Activated B cell treated with CpG ODN at 0.5 μM for 24 hours (primary cell): ENCODE measurements at places on chromosomes 11 and 22. TPM values are rescaled to one million over a fixed set of nuclear protein-coding genes. Genes with fewer than 3 reads are reported as not detected.

DNA sequence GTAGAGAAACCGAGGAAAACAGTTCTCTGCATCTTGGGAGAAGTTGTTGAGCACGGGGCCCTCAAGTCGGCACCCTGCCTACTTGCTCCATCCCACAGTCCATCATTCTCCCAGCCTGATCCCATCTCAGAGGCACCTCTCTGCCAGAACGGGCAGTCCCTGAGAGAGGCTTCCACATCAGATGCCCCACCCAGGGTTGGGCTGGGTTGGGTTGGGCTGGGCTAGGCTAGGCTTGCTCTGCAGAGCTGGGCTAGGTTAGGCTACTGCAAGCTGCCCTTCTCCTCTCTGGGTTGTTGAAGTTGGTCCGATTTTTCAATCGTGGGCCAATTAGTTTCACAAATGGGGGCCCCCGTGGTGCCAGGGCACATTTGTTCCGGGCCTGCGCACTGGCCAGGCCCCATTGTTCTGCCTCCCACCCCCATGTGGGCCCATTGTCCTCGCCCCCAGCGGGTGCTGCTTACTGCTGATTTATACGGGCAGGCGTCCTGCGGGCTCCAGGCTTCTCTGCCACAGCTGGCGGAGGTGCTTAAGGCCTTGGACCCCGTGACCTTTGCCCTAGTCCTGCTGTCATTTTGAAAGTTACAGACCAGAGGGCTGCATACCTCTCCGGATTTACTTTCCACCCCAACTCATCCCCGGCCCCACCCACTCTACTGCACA, 63.7 kb upstream of the NNMT start:
- H3K27me3 ChIP-seq = peaks cover 14% of the 10 kb centered on the region
- no peak overlapping the region for H3K4me3 ChIP-seq
- no peak for DNase-seq

DNA sequence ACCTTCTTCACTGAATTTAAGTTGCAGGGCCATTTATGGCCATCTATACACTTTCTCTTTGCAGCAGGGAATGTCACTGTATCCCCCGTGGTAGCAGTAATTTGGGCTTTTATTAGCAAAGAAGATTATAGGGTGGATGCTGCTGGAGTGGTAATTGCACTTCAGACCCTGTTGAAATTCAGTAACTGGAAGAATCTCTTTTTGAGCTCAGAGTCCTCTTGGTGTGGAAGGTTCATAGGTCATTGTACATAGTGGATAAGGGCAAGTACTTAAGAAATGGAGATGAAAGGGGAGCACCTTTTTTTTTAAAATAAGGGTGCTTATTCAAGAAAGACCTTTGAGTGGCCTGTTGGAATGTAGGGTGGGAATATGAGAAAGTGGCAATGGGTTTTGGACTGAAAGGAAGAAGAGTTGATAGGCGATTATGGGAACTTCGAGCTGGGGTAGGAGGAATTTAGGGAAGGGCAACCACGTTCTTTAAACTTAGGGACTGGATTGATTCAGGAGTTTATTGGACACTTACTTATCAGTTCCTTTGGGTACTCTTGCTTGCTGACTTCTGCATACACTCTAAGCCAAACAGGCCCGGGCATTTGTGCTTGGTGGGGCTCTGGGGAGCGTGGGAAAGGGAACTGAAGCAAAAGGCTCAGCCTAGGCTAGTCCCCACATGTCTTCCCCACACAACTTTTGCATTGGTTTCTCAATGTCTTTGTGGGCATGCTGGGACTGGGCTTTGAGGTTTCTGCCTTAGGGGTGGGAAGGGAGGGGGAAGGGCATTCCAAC, 26.5 kb downstream of the CTNND1 start:
- H3K36me3 ChIP-seq = peaks cover 5% of the 10 kb centered on the region
- no peak overlapping the region for H3K4me3 ChIP-seq
- peaks cover 77% of the 10 kb centered on the region for H3K4me1 ChIP-seq
- H3K27ac ChIP-seq = peak overlapping the region; percentile 21
- DNase-seq = no peak
- H3K27me3 ChIP-seq = no peaks in the 10 kb centered on the region

DNA sequence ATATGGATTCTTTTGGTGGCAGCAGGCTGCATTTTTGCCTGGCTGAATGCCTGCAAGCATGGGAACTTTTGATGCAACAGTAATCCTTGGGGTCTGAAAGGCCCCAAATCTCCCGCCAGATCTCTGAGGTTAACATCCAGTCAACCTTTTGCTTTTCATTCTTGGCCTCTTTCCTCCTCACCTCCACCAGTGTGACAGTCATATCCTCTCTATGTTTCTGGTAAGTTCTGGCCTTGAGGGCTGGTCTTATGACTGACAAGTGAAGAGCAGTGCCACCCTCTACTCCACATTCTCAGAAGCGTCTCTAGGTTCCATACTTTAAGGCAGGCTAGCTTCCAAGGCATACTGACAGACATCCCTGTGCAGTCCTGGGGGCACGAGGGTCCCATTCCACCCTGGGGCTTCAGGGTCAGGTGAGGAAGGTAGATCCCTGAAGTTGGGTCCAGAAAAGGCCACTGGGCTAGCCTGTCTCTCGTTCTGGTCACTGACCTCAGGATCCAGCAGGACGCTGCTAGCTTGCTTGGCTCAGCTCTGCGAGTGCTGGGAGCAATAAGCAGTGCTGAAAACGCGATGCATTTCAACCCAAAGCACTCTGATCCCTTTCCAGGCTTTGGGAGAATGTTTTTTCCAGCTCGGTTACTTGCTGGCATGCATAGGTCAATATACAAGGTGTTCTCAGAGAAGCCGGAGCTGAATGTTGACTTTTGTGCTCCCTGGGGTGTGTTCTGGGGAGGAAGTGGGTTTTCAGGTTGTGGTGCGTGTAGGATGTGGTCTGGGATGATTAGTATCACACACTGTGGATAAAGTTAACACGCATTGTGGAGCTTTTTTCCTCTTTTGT, 75.2 kb downstream of the PTPRJ start:
- H3K36me3 ChIP-seq = no peaks in the 10 kb centered on the region
- no peak for DNase-seq
- no peaks in the 10 kb centered on the region for H3K27me3 ChIP-seq
- peaks cover 83% of the 10 kb centered on the region for H3K4me1 ChIP-seq

DNA sequence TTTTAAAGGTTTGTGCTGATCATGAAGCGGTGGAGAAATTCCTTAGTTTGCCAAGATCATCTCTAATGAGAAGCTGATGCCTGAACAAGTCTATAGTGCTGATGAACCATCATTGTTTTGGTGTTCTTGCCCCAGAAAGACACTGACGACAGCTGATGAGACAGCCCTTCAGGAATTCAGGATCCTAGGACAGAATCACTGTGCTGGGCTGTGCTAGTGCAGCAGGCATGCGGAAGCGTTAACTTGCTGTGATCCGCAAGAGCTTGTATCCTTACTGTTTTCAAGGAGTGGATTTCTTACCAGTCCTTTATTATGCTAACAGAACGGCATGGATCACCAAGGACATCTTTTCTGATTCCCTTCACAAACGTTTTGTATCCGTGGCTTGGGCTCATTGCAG, 104.1 kb downstream of the TBC1D22A start:
- DNase-seq = no peak
- H3K4me3 ChIP-seq = no peak overlapping the region
- peaks cover 66% of the 10 kb centered on the region for H3K36me3 ChIP-seq
- H3K27me3 ChIP-seq = no peaks in the 10 kb centered on the region
- H3K27ac ChIP-seq = no peak overlapping the region
- H3K4me1 ChIP-seq = peaks cover 36% of the 10 kb centered on the region

- H3K4me3 ChIP-seq = no peak overlapping the region
- peaks cover 57% of the 10 kb centered on the region for H3K4me1 ChIP-seq
- no peaks in the 10 kb centered on the region for H3K27me3 ChIP-seq
- peaks cover 3% of the 10 kb centered on the region for H3K36me3 ChIP-seq
- DNase-seq = no peak
- no peak overlapping the region for H3K27ac ChIP-seq
Observed at GRCh38 chr11:48083421-48083820, 103.1 kb downstream of the PTPRJ start.

DNA sequence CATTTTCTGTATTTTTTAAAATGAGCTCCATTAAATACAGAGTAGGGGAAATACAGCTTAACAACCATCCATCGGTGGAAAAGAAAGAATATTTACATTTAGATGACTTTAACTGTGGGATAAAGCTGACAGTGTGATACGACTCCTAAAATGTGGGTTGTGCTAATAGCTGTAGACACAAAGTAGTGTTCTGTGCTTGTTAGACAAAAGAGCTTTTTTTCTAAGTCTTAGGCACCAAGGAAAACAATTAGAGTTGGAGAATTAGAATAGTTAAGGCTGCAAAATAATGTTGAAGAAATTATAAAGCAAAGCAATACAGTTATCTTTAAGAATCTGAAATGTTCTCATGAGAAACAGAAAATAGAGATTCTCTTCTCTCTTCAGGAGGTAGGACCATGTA, 307.7 kb upstream of the KIRREL3 start:
- no peak overlapping the region for H3K27ac ChIP-seq
- H3K4me1 ChIP-seq = no peaks in the 10 kb centered on the region
- no peak for DNase-seq
- H3K4me3 ChIP-seq = no peak overlapping the region
- no peaks in the 10 kb centered on the region for H3K36me3 ChIP-seq
- no peaks in the 10 kb centered on the region for H3K27me3 ChIP-seq

DNA sequence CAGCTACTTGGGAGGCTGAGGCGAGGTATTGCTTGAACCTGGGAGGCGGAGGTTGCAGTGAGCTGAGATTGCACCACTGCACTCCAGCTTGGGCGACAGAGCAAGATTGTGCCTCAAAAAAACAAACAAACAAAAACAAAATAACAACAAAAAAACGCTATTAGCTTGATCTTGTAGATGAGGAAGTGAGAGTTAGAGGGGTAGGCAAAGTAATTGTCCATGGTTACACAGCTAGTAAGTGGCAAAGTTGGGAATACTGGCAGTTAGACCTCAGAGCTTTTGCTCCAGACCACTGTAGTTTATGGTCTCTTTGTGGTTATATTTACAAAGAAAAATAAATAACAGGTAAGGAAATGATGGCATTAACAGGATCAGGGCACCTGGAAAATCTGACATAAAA, 15.1 kb downstream of the LDHC start:
- H3K4me3 ChIP-seq = no peak overlapping the region
- no peak for DNase-seq
- H3K27me3 ChIP-seq = peaks cover 2% of the 10 kb centered on the region
- H3K36me3 ChIP-seq = no peaks in the 10 kb centered on the region

DNA sequence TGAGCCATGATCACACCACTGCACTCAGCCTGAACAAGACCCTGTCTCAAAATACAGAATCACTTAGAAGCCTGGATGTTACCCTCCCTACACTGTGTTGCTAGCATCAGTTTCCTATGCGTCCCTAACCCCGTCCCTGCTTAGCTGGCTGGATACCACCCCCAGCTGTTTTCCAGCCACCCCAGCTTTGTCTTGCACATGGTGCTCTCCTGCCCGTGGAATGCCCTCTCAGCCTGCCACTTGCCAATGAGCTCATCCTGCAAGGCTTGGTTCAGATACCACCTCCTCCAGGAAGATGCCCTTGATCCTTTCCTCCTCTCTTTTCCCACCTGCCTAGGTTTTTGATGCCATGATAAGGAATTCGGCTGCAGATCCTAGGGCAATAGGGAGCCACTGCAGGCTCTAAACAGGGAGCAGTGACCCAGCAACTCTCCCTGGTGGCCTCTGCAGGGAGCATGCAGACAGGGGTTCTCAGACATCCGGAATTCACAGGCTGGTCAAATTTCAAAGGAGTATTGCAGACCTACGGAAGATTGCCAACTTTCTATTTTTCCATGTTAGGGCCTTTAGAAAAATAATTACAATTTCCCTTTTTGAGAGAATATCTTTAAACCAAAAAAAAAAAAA, 52.7 kb upstream of the WNT7B start:
- H3K27ac ChIP-seq = no peak overlapping the region
- no peak for DNase-seq

DNA sequence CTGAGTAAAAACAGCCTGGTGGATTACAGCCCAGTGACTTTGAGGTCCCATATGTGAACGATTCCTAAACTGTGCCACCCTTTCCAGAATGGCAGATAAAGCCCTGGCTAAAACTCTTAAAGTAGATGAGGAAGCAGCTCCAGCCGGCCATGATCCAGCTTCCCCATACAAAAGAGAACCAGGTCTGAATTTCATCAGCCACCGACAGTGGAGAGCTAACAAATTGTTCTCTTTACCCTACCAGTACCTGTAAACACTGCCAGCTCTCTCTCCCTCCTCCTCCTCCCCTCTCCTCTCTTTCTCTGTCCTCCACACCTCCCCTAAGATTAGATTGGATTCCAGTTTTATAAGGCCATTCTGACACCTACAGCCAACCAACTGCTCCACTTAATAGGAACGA, 176.9 kb downstream of the DSCAML1 start:
- H3K36me3 ChIP-seq = no peaks in the 10 kb centered on the region
- H3K27ac ChIP-seq = no peak overlapping the region
- no peak for DNase-seq
- peaks cover 19% of the 10 kb centered on the region for H3K27me3 ChIP-seq

DNA sequence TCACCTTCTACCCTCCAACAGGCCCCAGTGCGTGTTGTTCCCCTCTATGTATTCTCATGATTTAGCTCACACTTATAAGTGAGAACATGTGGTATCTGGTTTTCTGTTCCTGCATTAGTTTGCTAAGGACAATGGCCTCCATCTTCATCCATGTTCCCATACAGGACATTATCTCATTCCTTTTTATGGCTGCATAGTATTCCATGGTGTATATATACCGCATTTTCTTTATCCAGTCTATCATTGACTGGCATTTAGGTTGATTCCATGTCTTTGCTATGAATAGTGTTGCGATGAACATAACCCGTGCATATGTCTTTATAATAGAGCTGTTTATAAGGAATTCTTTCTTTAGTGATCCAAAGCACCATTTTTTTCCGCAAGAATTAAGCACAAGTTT, 28.5 kb upstream of the TLCD5 start:
- H3K27me3 ChIP-seq = peaks cover 41% of the 10 kb centered on the region
- H3K27ac ChIP-seq = no peak overlapping the region
- no peak overlapping the region for H3K4me3 ChIP-seq
- no peaks in the 10 kb centered on the region for H3K4me1 ChIP-seq
- H3K36me3 ChIP-seq = no peaks in the 10 kb centered on the region

DNA sequence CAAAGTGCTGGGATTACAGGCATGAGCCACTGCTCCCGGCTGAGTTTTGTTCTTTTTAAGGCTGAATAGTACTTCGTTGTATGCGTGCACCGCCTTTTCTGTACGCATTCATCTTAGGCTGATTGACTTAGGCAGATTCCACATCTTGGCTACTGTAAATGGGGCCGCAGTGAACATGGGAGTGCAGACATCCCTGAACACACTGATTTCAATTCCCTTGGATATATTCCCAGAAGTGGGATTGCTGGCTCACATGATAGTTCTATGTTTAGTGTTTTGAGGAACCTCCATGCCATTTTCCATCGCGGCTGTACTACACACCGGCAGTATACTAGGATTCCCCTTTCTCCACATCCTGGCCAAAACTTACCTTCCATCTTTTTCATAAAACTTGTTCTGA, 10.4 kb upstream of the ZNF74 start:
- no peak overlapping the region for H3K4me3 ChIP-seq
- H3K36me3 ChIP-seq = no peaks in the 10 kb centered on the region
- peaks cover 8% of the 10 kb centered on the region for H3K27me3 ChIP-seq
- no peaks in the 10 kb centered on the region for H3K4me1 ChIP-seq

Gene SGSM1
- 0.05 and 0.09 TPM in 2 replicates for total RNA-seq

Gene USP35
- 3.5 and 4.9 TPM in 2 replicates for total RNA-seq

Gene NRXN2
- total RNA-seq = 0.54 and 0.73 TPM in 2 replicates

Gene DDIAS
- total RNA-seq = 4.4 and 4.7 TPM in 2 replicates

Gene KRTAP5-5
- total RNA-seq = not detected in 2 replicates

Gene C11orf54
- total RNA-seq = 23.7 and 30.1 TPM in 2 replicates
